ENCODE measurements at places on chromosomes 7 and 10. TPM values are rescaled to one million over a fixed set of nuclear protein-coding genes. Genes with fewer than 3 reads are reported as not detected.

Gene OGDHL
- 4.5 TPM for total RNA-seq

Gene FZD1
- total RNA-seq: 14.1 TPM

- DNase-seq: no peak
- H3K27ac ChIP-seq: no peak overlapping the region
- no peak overlapping the region for H3K4me3 ChIP-seq
- peaks cover 9% of the 10 kb centered on the region for H3K36me3 ChIP-seq
- H3K27me3 ChIP-seq: no peaks in the 10 kb centered on the region
Observed at GRCh38 chr7:100567031-100567730, 6.5 kb downstream of the SAP25 start.

- no peaks in the 10 kb centered on the region for H3K27me3 ChIP-seq
- no peaks in the 10 kb centered on the region for H3K36me3 ChIP-seq
- H3K27ac ChIP-seq: no peak overlapping the region
- no peaks in the 10 kb centered on the region for H3K4me1 ChIP-seq
Observed at GRCh38 chr7:63008366-63008765, 990.3 kb upstream of the ZNF722 start.

Gene SSBP1
- total RNA-seq: 83.8 TPM

All from left ventricle myocardium inferior (tissue), 1 donor.